ENCODE measurements at places on chromosomes 3 and 15.

DNA sequence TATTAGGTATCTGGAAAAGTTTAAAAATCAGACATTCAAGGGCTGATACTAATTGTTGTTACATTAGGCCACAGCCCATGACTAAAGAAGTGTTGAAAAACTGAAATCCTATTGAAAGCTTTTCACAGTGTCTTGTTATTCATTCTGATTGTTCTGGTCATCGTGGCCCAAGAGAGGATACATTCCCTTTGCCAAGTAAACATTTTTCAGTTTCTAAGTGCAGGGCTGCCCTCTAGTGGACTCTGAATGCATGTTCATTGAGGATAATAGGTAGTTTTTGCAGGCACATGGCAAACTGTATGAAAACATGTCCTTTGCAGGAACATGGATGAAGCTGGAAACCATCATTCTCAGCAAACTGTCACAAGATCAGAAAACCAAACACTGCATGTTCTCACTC is 181.1 kb downstream of the MYRIP start:
- no peak for DNase-seq

- no peak for DNase-seq
Measured at GRCh38 chr15:38823263-38823662, 258.6 kb upstream of the RASGRP1 start.

GRCh38 chr3:6860954-6861624 is at the start of gene GRM7:
Gene GRM7, plus strand, starts transcription at chr3:6861115.
- peak; percentile 15 for DNase-seq

DNA sequence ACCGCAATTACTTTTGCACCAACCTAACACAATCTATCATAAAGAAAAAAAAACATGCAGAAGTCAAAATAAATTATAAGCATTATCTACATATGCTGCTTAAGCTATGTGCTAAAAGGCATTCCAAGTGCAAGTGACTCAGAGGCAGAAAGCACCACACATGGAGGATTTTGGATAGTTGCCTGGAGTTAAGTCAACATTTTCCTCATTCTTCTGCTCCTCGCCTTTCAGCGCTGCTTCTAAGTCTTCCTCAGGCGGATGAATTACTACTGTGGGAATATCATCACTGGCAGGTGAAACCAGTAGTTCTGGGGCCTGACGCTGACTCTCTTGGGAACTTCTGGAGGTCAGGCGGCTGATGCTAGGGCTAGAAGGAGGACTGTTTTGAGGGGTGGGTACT is 53.1 kb downstream of the SLC4A7 start:
- DNase-seq = peak; percentile 60

GRCh38 chr15:63044645-63045464 is 2.3 kb downstream of the TPM1 start:
- DNase-seq = no peak

GRCh38 chr3:127113571-127113891 is 79.4 kb upstream of the PRR23E start:
- DNase-seq = no peak

Data from muscle of arm (tissue), 14 donors.